ENCODE measurements at places on chromosomes 6 and 20. TPM values are rescaled to one million over a fixed set of nuclear protein-coding genes. Genes with fewer than 3 reads are reported as not detected.

The RAET1L gene
- not detected for total RNA-seq

The ANGPT4 gene
- total RNA-seq = not detected

The PPP1R16B gene
- 113 TPM for total RNA-seq

The ARFGEF2 gene
- total RNA-seq = 18.1 TPM

The C6orf52 gene
- total RNA-seq = 1.6 TPM

The ZNF76 gene
- 42.7 TPM for total RNA-seq

The OTOR gene
- not detected for total RNA-seq

The THEMIS gene
- total RNA-seq = 65.6 TPM

The BPIFA1 gene
- not detected for total RNA-seq

The PLCB4 gene
- not detected for total RNA-seq

The PTGIS gene
- total RNA-seq = 1.6 TPM

- no peak for DNase-seq
- no peak overlapping the region for H3K4me3 ChIP-seq
- no peaks in the 10 kb centered on the region for H3K4me1 ChIP-seq
- no peaks in the 10 kb centered on the region for H3K36me3 ChIP-seq
Measured at GRCh38 chr6:39843305-39844020, 51.3 kb downstream of the DAAM2 start.

DNA sequence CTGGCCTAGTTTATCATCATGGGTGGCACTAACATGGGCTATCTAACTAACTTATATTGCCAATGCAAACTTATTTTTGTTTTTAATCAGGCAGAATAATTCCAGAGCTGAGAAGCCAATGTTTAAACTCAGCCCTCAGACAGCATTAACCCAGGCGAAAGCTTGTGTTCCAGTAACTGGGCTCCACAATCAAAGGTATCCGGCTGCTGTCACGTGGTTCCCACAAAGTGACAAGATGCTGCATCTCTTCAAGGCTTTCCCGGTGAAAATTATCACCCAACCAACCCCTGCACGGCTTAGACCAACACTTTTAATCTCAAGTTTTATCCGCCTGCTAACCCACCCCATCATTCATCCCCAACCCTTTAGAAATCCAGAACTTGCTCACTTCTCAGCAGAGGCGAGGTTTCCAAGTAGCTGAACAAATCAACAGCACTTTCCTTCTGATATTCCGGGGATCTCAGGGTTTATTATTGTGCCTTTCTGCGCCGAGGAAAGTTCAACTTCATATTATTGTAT lies 885 bp downstream of the MTCL3 start:
- no peak for DNase-seq
- H3K36me3 ChIP-seq = peaks cover 11% of the 10 kb centered on the region
- peaks cover 48% of the 10 kb centered on the region for H3K4me1 ChIP-seq
- peak overlapping the region; percentile 79 for H3K4me3 ChIP-seq
- peaks cover 16% of the 10 kb centered on the region for H3K27me3 ChIP-seq

DNA sequence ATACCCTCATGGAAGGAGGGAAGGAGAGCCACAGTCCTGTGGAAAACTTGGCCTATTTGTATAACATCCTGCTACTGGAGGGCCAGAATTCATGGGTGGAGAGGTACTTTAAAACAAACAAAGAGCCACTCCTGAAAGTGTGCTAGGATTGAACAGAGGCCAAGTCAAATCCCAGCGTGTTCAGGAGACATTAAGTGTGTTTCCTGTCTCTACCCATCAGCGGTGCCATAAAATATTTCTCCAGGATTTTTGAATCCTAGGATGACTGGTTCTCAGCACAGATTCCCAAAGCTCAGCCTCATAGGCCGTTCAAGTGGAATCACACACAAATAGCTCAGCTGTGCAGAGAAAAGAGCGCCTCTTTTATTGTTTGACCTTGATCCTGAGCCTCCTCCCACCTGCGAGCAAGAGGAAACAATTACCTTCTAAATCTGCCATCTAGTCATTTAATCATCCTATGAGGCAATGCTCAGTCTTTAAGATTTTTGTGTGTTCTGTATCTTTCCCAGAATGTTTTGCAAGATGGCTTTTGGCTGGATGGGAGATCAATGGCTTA lies 31.8 kb upstream of the RALGAPA2 start:
- H3K4me1 ChIP-seq = no peaks in the 10 kb centered on the region
- H3K4me3 ChIP-seq = no peak overlapping the region
- DNase-seq = no peak
- no peak overlapping the region for H3K27ac ChIP-seq

DNA sequence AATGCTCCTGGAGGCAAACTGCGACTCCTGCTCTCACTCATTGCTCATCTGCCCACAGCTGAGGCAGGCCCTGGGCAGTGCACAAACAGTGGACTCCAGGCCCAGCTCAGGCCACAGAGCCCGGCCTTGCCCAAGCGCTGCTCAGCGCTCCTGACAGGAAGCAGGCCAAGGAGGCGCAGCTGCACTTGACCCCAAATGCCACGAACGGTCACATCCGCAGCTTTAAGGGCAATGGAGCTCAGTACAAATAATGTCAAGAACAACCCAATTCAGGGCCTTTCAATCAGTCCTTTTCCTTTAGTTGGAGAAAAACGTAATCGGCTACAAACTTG lies 33.8 kb downstream of the RRBP1 start:
- no peak overlapping the region for H3K4me3 ChIP-seq
- no peak for DNase-seq
- H3K4me1 ChIP-seq = peaks cover 9% of the 10 kb centered on the region

DNA sequence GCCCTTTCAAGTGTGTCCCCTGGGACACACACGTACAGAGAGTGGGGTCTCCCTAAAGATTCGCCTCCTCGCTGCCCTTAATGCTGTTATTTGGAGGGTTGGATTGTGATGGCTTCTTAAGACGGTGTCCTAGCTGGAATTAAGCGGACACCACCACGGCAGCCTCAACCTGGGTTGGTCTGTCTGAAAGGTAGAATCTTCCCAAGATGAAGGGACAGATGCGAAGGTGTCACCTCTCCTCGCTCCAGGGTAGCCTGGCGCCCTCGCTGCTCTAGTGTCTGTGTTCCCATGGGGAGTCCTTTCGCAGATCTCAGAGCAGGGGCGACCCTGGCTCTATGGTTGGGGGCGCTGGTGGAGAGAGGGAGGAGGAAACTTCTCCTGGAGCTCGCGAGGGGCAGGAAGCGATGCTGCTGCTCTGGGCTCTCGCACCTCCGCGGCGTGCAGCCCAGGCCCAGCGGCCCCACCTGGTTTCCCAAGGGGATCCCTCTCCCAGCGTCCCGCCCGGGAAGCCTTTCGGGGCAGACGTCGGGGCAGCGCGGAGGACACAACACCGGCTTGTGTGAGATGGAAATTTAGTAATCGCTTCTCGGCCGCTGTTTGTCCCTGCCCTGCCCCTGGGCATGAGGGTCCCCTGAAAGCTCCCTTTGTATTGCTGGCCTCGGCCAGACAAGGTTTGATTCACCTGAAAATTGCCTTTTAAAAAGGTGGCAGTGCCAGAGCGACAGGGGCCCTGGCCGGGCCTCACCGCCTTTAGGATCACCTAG lies 1.7 kb downstream of the RSPO3 start:
- no peak for DNase-seq
- H3K4me3 ChIP-seq = no peak overlapping the region
- H3K36me3 ChIP-seq = no peaks in the 10 kb centered on the region

DNA sequence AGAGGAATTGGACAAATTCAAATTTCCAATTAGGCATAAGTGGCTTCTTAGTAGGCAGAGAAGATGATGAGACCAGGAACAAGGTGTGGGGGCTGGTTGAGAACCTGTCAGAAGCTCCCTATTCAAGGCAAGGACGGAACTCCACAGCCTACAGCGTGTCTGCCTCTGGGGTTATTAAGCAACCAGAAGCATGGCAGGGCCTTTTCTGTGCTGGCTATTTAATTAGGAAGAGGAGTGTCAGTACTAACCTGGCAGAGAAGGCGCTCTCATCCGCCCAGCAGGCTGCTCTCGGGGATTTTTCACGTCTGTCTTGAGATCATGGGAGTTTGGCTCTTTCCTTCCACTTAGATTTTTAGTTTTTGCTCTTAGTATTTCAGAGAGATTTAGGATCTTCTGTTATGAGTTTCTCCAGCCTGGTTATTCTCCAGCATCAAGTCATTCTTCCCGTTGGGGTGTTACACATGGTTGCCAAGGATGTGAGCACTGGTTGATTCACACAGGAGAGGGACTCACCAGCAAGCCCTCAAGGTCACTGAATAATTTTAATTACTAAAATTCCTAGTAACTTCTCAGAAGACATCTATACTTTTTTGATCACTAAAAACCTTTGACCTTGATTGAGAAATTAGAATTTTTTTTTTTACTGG lies 23.9 kb downstream of the ADTRP start:
- H3K27me3 ChIP-seq = no peaks in the 10 kb centered on the region
- peaks cover 4% of the 10 kb centered on the region for H3K4me1 ChIP-seq
- H3K36me3 ChIP-seq = no peaks in the 10 kb centered on the region
- no peak overlapping the region for H3K4me3 ChIP-seq
- DNase-seq = no peak
- no peak overlapping the region for H3K27ac ChIP-seq

DNA sequence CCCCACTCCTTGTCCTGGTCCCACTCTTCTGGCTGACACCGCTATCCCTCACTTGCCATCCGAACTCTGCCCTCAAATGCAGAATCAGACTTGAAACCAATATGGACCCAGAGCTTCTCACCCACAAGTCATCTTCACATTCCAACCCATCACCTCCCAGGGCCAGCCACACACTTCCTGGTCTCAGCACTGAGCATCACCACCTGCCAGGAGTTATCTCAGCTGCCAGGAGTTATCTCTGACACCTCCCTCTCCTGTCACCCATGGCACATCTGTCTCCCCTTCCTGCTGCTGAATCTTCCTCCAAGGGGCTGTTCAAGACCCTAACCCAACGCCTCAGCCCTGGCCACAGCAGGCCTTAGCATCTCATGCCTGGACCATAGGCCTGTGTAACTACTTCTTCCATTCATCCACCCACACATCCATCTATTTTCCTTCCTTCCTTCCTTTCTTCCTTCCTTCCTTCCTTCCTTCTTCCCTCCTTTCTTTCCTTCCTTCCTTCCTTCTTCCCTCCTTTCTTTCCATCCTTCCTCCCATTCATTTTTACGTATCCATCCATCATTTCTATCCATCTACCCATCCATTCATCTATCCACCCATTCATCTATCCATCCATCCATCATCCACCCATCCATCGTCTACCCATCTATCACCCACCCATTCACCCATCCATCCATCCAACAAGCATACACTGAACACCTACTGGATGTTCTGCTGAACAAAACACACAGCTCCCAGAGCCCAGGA lies 74.6 kb upstream of the NNAT start:
- no peak overlapping the region for H3K4me3 ChIP-seq
- H3K27me3 ChIP-seq = no peaks in the 10 kb centered on the region
- no peaks in the 10 kb centered on the region for H3K36me3 ChIP-seq
- no peaks in the 10 kb centered on the region for H3K4me1 ChIP-seq

- peaks cover 2% of the 10 kb centered on the region for H3K27me3 ChIP-seq
- H3K27ac ChIP-seq = no peak overlapping the region
- no peaks in the 10 kb centered on the region for H3K36me3 ChIP-seq
- no peak overlapping the region for H3K4me3 ChIP-seq
- no peaks in the 10 kb centered on the region for H3K4me1 ChIP-seq
Measured at GRCh38 chr6:13260101-13260598, 68.2 kb downstream of the TBC1D7 start.

GRCh38 chr6:150826788-150827187 lies 38.7 kb upstream of the MTHFD1L start:
- H3K27me3 ChIP-seq = no peaks in the 10 kb centered on the region
- no peaks in the 10 kb centered on the region for H3K36me3 ChIP-seq
- H3K4me1 ChIP-seq = no peaks in the 10 kb centered on the region

GRCh38 chr6:109008537-109009235 lies 86.0 kb downstream of the SESN1 start:
- peak; percentile 26 for DNase-seq
- peak overlapping the region; percentile 76 for H3K27ac ChIP-seq
- peaks cover 9% of the 10 kb centered on the region for H3K36me3 ChIP-seq
- H3K27me3 ChIP-seq = peaks cover 8% of the 10 kb centered on the region

- no peaks in the 10 kb centered on the region for H3K4me1 ChIP-seq
- H3K27me3 ChIP-seq = peaks cover 2% of the 10 kb centered on the region
Measured at GRCh38 chr6:14512246-14512645, 394.7 kb downstream of the CD83 start.

GRCh38 chr20:41316602-41317545 lies 657 bp downstream of the ZHX3 start:
- peak overlapping the region; percentile 67 for H3K27ac ChIP-seq
- peaks cover 4% of the 10 kb centered on the region for H3K27me3 ChIP-seq
- H3K4me3 ChIP-seq = peak overlapping the region; percentile 78
- H3K4me1 ChIP-seq = peaks cover 28% of the 10 kb centered on the region
- H3K36me3 ChIP-seq = no peaks in the 10 kb centered on the region

GRCh38 chr6:168636147-168637004 lies 195.4 kb downstream of the SMOC2 start:
- no peaks in the 10 kb centered on the region for H3K36me3 ChIP-seq
- no peaks in the 10 kb centered on the region for H3K4me1 ChIP-seq
- no peak overlapping the region for H3K4me3 ChIP-seq
- no peak for DNase-seq
- H3K27ac ChIP-seq = no peak overlapping the region
- no peaks in the 10 kb centered on the region for H3K27me3 ChIP-seq

GRCh38 chr20:52518735-52519134 lies 327.2 kb upstream of the ZFP64 start:
- DNase-seq = no peak
- H3K4me3 ChIP-seq = no peak overlapping the region
- no peaks in the 10 kb centered on the region for H3K4me1 ChIP-seq
- H3K36me3 ChIP-seq = no peaks in the 10 kb centered on the region

DNA sequence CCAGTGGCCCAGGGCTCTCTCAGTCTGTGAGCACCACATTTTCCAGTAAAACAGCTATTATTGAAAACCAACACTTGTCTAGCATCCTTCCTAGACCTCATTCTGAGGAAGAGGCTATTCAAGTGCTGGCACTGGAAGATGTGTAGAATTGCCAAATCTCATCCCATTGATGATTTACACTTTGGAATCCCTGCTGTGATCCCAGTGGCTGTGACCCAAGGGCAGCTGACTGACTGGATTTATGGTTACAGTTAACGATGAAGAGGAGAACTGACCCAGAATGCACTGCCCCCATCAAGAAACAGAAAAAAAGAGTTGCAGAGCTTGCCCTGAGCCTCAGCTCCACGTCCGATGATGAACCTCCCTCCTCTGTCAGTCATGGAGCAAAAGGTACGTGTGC lies 2.4 kb downstream of the CMTR1 start:
- peaks cover 51% of the 10 kb centered on the region for H3K4me1 ChIP-seq
- peak overlapping the region; percentile 36 for H3K4me3 ChIP-seq

GRCh38 chr6:40371621-40372020 lies 215.5 kb downstream of the LRFN2 start:
- H3K4me3 ChIP-seq = no peak overlapping the region
- peaks cover 28% of the 10 kb centered on the region for H3K4me1 ChIP-seq
- peak overlapping the region; percentile 2 for H3K27ac ChIP-seq
- no peaks in the 10 kb centered on the region for H3K27me3 ChIP-seq
- H3K36me3 ChIP-seq = peaks cover 3% of the 10 kb centered on the region

DNA sequence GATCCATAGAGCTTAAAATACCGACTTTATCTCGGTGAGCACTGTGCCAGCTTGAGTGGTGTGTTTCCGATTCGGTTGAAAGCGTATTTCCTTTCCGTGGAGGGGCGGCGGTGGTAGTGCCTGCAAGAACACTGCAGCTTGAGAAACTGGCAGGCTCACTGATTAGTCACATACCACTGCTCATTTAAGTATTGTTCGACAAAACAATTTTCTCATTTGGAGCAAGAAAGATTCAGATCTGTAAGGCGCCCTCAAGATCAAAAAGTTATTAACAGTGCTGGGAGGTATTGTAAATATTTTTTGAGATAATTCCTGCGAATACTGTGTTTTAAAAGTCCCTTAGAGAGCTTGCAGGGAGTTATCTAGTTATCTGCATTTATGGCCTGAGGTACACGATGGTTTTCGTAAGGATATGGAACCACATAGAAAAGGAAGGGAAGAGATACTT lies 1.3 kb downstream of the MAPK14 start:
- peak overlapping the region; percentile 83 for H3K4me3 ChIP-seq
- H3K36me3 ChIP-seq = peaks cover 26% of the 10 kb centered on the region
- peak; percentile 80 for DNase-seq
- H3K4me1 ChIP-seq = peaks cover 45% of the 10 kb centered on the region
- H3K27ac ChIP-seq = peak overlapping the region; percentile 84
- peaks cover 20% of the 10 kb centered on the region for H3K27me3 ChIP-seq
